ENCODE measurements at places on chromosomes 1 and 21.

GRCh38 chr21:15472108-15473040 is 257.4 kb upstream of the USP25 start:
- no peak for DNase-seq

DNA sequence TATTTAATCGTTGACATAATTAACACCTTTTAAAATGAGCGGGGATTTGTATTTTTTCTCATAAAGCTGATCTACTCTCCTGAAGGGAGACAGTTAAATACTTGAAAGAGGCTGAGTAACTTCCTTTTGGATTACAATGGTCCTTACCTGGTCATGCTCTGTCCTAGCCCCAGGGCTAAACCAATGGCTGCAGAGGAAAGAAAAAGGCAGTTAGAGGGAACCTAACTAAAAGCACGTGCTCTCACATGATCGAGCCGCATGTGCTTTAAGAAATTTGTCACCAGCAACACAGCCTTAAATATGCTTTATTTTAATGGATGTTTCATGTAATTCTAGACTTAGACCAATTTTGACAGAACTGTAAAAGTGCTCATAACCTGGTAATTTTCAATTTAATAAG is 132.7 kb downstream of the GPATCH2 start:
- DNase-seq = no peak

DNA sequence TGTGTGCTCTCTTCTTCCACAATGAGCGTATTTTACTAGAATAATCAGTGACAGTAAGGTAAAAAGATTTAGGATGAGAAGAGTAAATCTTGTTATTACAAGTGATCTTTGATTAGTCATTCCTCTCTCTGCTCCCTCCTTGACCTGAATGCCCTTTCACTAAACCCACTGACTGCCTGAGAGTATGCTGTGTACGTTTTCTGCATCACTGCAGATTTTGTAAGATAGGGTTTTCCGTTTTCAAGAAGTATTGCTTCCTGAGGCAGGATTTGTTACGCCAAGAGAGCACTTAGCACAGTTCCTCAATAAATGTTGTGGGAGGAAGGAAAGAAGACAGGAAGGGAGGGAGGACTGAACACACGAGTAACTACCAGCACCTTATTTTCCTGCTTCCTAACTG is 7.7 kb upstream of the LAMB3 start:
- no peak for DNase-seq

DNA sequence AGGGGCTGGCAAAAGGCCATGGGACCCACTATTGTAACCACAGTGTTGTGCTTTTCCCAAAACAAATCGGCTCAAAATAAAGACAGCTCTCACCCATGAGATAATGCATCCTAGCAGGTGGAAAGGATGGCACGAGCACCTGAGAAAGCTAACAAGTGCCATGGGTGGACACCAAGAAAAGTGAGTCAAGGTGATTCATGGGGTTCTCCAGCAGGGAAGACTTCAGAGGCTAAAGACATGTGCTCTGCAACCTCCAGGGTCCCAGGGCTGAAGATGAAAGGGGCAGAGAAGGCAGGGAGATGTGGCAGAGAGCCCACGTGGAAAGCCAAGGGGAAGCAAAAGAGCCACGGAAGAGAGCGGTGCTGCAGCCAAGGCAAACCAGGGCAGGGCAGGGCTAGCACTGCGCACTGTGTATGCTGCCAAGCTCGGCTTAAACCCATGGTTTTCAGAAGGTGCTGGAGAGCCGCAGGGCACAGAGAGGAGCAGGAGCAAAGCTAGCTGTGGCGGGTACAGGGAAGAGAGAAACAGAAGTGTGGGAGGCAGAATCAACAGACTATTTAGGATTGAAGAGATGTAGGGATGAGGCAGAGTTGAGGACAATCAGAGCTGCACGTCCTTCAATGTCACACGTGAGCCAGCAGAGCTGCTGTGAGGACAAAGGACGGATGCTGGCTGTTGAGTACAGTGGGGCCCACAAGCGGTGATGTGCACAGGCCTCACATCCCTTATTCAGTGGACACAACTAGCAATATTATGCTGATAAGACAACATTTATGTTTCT is 41.8 kb upstream of the C1orf198 start:
- DNase-seq = peak; percentile 74

DNA sequence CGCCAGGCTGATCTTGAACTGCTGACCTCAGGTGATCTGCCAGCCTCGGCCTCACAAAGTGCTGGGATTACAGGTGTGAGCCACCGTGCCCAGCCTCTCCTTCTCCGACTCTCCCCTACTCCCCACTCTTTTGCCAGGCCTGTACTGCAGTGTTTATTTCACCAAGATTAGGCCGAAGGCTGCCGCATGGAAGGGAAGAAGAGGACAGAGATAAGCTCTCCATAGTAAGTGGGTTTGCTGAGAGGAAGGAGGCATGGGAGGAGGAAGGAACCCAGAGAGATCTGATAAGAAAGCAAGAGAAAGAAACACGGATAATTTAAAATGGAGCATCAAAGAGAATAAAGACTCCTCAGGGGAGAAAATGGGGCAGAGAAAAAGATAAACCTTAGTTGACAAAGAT is 8.7 kb downstream of the PTCH2 start:
- no peak for DNase-seq

DNA sequence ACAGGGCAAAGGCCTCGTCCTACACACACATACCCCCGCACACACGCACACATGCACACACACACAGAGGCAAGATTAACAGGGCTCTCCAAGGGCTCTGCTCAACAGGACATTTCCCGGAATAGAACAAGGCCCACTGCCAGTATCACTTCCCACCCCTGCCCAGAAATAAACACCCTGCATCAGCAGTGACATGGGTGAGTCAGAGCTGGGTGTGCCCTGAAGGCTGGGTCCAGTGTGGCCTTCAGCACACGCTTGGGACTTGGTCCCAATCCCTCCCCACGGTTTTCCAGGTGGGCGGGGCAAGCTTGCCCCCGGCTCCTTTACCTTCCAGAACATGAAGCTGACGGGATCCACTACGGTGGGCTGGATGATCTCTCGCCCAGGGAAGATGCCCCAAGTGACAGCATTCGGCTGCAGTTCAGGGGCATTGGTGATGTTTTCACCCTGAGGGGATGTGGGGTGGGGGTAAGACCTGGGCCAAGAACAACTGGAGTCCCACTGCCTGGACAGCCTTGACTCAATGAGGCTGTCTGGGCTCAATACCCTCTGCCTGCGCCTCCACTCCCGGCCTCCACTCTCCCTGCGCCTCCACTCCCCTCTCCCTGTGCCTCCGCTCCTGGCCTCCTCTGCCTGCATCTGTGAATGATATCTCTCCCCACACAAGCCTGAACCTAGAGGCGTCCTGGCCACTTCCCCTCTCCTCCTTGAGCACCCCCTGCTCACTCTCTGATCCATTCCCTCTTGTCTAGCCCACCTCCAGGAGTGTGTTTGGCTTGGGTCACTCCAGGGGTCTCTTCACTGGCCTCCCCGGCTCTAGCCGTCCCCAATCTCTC is 14.7 kb downstream of the MTHFR start:
- peak; percentile 98 for DNase-seq

DNA sequence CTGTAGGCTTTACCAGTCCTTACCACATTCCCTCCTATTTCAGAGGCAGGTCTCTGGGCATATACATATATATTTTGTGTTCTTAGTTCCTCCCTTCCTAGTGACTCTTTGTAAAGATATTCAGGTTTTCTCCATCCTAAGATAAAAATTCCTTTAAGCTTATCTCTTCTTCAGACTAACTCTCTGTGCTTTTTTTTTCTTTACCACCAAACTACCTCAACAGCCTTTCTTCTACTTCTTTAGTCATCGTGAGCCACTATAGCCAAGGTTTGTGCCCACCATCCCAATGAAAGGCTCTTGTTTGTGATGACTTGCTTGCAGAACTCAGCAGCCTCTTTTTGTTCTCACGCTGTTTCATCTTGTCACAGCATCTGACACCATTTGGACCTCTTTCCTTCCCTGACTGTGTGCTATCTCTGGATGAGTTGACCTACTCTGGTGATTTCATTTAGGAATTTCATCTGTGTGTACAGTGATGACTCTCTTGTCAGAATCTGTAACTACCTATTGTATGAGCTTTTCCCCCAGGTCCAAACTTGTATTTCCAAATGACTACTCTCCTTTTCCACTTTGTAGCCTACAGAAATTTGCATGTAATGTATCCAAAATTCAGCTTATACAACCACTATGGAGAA is 59.0 kb upstream of the MACF1 start:
- DNase-seq = no peak

DNA sequence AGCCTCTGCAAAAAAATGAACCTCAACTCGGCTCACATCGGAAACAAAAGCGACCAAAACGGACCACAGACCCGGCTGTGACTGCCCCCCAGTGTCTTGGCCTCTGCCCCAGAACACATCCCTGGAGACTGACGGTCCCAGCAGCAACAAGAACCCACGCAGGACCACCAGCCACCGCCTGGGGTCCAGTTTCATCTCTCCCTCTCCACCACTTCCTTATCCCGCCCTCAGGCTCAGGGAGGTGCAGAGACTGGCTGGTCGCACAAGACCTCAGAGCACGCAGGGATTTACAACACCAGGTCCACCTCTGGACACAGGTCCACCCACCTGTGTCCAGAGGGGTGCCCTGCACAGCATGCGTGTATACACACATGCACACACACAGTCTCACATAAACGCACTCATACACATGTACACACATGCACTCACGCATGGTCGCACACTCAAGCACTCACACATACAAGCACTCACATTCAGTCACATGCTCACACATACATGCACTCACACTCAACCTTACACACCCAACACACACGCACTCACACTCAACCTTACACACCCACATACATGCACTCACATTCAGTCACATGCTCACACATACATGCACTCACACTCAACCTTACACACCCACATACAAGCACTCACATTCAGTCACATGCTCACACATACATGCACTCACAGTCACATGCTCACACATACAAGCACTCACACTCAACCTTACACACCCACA is 18.6 kb upstream of the TMEM52 start:
- DNase-seq = no peak

DNA sequence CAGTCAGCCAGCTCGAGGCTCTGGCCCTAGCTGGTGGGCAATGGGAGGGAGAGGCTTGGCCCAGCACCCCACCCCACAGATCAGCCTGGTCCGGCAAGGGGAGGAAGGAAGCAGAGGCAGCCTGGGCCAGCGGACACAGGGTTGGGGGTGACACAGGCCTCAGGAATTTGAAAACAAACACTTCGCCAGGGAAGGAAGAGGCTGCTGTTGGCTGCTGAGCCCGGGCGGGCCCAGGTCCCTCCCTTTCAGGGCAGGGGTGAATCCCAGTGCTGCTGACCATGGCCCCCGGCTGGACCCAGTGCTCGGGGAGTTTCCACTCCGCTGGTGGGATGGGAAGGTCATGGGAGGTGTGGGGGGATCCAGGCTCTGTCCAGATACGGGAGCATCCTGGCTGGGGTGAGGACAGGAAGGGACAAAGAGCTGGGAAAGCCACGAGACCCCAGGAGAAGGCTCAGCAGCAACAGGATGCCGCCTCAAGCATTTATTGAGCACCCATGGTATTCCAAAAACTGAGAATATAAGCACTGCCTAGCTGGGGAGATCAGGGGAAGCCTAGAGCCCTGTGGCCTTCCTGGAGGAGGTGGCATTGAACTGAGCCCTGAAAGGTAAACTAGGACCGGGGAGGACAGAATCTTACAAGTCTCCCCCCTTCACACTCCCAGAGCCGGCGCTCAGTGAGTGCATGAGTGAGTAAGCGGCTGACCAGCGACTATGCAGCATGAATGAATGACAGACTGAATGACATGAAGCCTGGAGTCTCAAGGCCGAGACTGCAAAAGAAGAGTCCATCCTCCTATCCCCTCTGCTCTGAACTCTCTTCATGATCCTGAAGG is 26.2 kb upstream of the EPHA2 start:
- peak; percentile 96 for DNase-seq

GRCh38 chr21:38825269-38825668 is 19.5 kb downstream of the ETS2 start:
- no peak for DNase-seq

- DNase-seq = no peak
Observed at GRCh38 chr1:227758366-227758765, 23.1 kb downstream of the SNAP47 start.

DNA sequence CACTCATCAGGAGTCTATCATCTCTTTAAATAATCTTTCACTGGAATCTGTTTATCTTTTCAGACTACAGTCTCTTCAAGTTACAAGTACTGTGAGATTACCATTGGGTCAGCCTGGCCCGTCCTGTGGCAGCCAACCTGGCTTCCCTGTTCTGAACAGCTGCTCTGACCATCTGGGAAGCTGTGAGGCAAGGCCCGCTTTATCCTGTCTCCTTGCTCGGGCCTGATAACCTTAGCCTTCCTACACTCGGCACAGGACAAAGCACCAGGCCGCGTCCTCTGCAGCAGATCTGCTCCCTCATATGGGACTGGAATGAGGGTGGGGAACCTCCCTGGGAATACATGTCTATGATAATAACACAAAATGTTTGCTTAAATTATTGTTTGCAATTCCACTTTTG is 113.3 kb downstream of the PTPN14 start:
- DNase-seq = no peak

DNA sequence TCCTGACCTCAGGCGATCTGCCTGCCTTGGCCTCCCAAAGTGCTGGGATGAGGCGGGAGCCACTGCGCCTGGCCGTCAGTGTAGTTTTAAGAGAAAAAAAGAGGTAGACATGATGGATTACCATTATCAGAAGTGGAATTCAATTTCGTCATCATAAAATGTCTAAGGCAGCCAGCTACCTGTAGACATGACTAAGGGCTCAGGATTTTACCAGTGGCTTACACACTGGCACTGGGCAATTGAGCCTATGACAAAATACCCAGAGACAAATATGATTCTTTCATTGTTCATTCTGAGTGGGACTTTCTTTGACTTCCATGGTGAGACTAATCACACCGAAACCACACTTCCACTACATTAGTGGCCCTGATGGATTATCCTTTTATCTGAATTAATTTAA is 181.5 kb downstream of the GABPA start:
- no peak for DNase-seq

- no peak for DNase-seq
Observed at GRCh38 chr1:55478742-55479141, 263.6 kb upstream of the USP24 start.

DNA sequence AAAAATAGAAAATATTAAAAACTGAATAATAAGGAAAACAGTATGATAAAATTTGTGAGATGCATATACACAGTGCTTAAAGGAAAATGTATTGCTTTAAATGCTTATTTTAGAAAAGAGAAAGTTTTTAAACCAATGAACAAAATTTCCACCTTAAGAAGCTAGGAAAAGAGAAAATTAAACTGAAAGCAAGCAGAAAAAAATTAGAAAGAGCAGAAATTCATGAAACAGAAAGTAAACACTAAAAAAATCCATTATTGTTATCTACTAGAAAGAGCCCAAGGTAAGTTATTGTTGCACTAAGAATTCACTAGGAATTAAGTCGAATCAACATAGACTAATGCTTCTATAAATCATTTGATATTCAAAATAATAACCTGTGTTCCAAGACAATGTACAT is 67.7 kb downstream of the PIK3R3 start:
- no peak for DNase-seq

Measured in esophagus muscularis mucosa (tissue), 4 donors.